Activated CD8-positive, alpha-beta T cell treated with anti-CD3 and anti-CD28 coated beads for 36 hours (primary cell): ENCODE measurements at places on chromosomes 4 and X. TPM values are rescaled to one million over a fixed set of nuclear protein-coding genes. Genes with fewer than 3 reads are reported as not detected.

The SHROOM2 gene
- total RNA-seq: not detected

The CDKL2 gene
- total RNA-seq: 0.83 TPM

DNA sequence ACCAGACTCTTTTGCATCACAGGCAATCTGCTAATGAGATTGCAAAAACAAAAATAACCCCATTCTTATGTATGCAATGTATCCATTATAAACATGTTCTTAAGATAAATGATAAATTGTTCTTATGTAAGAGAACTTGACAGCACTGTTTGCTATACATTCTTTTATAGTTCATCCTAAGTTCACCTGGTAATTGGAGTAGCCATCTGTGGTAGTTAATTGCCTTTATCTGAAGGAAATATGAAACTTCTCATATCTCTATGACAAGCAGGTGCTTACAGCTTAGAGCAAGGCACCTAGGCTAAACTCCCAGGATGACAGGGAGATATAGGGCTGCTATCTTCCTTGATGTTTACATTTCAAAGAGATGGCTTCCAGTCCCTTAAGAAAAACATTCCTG lies 21.3 kb upstream of the CLCN5 start:
- H3K36me3 ChIP-seq: peaks cover 5% of the 10 kb centered on the region
- H3K4me3 ChIP-seq: no peak overlapping the region
- no peaks in the 10 kb centered on the region for H3K4me1 ChIP-seq
- no peak overlapping the region for H3K27ac ChIP-seq
- peaks cover 16% of the 10 kb centered on the region for H3K27me3 ChIP-seq

The AMOT gene
- total RNA-seq: 1.1 TPM

- peak overlapping the region; percentile 73 for H3K4me3 ChIP-seq
- H3K36me3 ChIP-seq: peaks cover 2% of the 10 kb centered on the region
- peaks cover 6% of the 10 kb centered on the region for H3K4me1 ChIP-seq
These were observed 651 bp downstream of the TSPAN6 start for GRCh38 chrX:100635989-100636320.

DNA sequence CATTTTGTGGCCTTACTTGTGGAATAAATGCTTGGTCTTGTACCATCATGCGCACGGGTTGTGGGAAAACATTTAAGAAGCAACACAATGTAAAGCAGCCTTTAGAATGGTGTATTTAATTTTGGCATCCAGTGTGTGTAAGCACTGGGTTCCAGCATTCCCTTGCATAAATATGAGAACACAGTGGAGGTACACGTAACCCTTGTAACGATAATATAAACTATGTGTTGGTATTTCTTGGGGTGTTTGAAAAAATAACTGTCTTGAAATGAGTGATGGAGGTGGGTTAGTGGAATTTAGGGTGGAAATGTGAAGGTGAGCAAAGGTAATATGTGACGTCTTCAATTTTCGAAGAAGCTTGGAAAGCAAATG lies 2.1 kb downstream of the DCUN1D4 start:
- H3K27me3 ChIP-seq: no peaks in the 10 kb centered on the region
- peaks cover 26% of the 10 kb centered on the region for H3K4me1 ChIP-seq
- H3K36me3 ChIP-seq: peaks cover 10% of the 10 kb centered on the region
- peak overlapping the region; percentile 80 for H3K27ac ChIP-seq
- DNase-seq: no peak

GRCh38 chr4:5238173-5238572 lies 186.9 kb downstream of the STK32B start:
- no peak for DNase-seq
- H3K27ac ChIP-seq: no peak overlapping the region
- H3K4me3 ChIP-seq: no peak overlapping the region
- H3K27me3 ChIP-seq: no peaks in the 10 kb centered on the region
- no peaks in the 10 kb centered on the region for H3K4me1 ChIP-seq

DNA sequence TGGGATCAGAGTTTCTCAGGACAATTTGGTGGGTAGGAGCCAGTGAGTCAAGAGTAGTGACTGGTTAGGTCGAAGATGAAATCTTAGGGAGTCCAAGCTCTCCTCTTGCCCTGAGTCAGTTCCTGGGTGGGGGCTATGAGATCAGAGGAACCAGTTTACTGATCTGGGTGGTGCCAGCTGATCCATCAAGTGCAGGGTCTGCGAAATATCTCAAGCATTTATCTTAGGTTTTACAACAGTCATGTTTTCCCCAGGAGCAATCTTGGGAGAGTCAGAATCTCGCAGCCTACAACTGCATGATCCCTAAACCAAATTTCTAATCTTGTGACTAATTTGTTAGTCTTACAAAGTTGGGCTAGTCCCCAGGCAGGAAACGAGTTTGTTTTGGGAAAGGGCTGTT lies 1833.2 kb upstream of the PCDH7 start:
- no peaks in the 10 kb centered on the region for H3K4me1 ChIP-seq
- H3K36me3 ChIP-seq: no peaks in the 10 kb centered on the region
- DNase-seq: no peak
- no peak overlapping the region for H3K27ac ChIP-seq

DNA sequence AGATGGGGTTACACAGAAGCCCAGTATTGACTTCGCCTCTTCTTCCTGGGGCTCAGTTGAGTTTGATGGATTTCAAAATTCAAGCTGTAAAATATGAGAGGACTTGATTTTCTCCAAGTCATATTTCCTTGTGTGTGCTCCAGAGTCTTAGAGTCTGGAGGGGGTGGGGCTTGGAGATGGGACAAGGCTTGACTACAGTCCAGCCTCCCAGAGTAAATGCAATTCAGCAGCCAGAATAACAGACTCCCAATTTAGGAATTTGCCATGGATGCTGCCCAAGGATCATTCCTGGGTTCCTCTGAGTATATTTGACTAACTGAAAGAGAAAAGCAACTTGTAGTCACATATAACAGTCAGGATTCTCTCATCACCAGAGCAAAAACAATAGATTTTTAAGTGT lies 53.7 kb upstream of the RBPJ start:
- DNase-seq: no peak
- H3K4me3 ChIP-seq: no peak overlapping the region
- H3K27ac ChIP-seq: no peak overlapping the region
- H3K36me3 ChIP-seq: no peaks in the 10 kb centered on the region
- peaks cover 3% of the 10 kb centered on the region for H3K4me1 ChIP-seq

The ODAPH gene
- total RNA-seq: not detected

GRCh38 chrX:131571348-131571747 lies 27.5 kb downstream of the OR13H1 start:
- H3K4me3 ChIP-seq: no peak overlapping the region
- no peaks in the 10 kb centered on the region for H3K36me3 ChIP-seq
- no peaks in the 10 kb centered on the region for H3K4me1 ChIP-seq
- peaks cover 9% of the 10 kb centered on the region for H3K27me3 ChIP-seq
- no peak for DNase-seq

- H3K36me3 ChIP-seq: no peaks in the 10 kb centered on the region
- DNase-seq: peak; percentile 85
- H3K27ac ChIP-seq: peak overlapping the region; percentile 91
- H3K4me3 ChIP-seq: peak overlapping the region; percentile 86
- no peaks in the 10 kb centered on the region for H3K27me3 ChIP-seq
These were observed 10.2 kb upstream of the DLG3 start for GRCh38 chrX:70434352-70434866.

DNA sequence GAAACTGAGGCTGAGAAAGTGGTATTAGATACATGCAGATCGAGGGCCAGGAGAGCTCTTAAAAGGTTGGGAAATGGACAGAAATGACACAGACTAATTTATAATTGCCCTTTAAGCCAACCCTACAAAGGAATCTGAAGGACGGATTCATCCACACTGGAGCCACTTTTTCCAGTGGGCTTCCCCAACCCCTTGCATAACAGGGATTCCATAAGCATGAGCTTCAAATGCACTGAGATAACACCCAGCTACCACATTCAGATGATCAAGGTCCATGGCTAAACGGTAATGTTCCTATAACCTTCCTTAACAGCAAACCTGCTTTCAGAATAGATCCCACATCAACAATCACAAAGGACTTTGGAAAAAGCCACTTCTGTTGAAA lies 34.2 kb downstream of the PLAC1 start:
- DNase-seq: no peak
- H3K27me3 ChIP-seq: peaks cover 2% of the 10 kb centered on the region
- peaks cover 16% of the 10 kb centered on the region for H3K4me1 ChIP-seq
- H3K27ac ChIP-seq: no peak overlapping the region
- H3K4me3 ChIP-seq: no peak overlapping the region
- no peaks in the 10 kb centered on the region for H3K36me3 ChIP-seq

DNA sequence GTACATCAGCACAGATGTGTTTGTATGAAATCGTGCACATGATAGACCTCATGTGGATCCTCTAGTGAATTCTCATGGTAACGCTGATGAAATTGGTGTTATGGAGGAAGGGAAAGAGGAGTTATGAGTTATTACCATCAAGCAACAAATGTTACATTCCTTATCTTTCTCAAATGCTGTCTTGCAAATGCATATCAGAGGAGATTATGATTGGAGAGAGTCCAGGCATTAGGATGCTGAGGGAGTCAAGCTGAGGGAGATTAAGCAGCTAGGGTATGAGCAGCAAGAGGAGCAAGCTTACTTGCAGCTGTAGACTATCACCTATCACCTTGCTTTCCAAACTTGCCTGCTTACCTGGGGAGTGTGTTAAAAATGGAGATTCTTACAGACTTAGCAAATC lies 36.8 kb upstream of the SFRP2 start:
- H3K27me3 ChIP-seq: peaks cover 18% of the 10 kb centered on the region
- H3K4me1 ChIP-seq: no peaks in the 10 kb centered on the region
- no peak for DNase-seq
- no peak overlapping the region for H3K4me3 ChIP-seq
- no peaks in the 10 kb centered on the region for H3K36me3 ChIP-seq

GRCh38 chr4:156633847-156634246 lies 337.8 kb downstream of the PDGFC start:
- no peaks in the 10 kb centered on the region for H3K36me3 ChIP-seq
- no peak overlapping the region for H3K4me3 ChIP-seq
- DNase-seq: no peak
- no peaks in the 10 kb centered on the region for H3K27me3 ChIP-seq
- no peaks in the 10 kb centered on the region for H3K4me1 ChIP-seq
- H3K27ac ChIP-seq: no peak overlapping the region

DNA sequence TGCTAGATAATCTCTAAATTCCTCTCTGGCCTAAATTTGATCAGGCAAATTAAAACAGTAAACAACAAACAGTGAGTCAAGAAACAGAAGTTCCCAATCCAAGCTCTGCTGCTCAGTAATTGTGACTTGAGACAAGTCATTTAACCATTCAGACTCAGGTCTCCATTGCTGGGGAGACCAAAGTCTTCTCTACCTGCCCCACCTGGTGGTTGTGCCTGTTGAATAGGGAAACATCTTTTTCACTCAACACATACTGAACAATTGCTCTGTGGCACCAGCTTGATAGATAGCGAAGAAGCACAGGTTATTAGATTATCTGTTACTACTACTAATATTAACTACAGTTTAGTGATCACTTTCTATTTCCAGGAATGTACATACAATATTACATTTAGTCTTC lies 112.1 kb upstream of the EOLA2 start:
- no peaks in the 10 kb centered on the region for H3K36me3 ChIP-seq
- no peaks in the 10 kb centered on the region for H3K4me1 ChIP-seq
- H3K27ac ChIP-seq: no peak overlapping the region
- peak; percentile 8 for DNase-seq
- H3K27me3 ChIP-seq: peaks cover 4% of the 10 kb centered on the region

The CCDC158 gene
- not detected for total RNA-seq

The EGF gene
- not detected for total RNA-seq

DNA sequence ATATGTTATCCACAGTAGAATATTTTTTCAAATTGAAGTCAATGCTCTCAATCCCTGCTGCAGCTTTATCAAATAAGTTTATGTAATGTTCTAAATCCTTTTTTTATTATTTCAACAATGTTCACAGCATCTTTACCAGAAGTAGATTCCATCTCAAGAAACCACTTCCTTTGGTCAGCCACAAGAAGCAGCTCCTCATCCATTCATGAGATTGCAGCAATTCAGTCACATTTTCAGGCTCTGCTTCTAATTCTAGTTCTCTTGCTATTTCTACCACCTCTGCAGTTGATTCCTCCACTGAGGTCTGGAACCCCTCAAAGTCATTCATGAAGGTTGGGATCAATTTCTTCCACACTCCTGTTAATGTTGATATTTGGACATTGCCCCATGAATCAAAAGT lies 2301.3 kb upstream of the TENM3 start:
- no peak overlapping the region for H3K4me3 ChIP-seq
- H3K27me3 ChIP-seq: no peaks in the 10 kb centered on the region
- no peaks in the 10 kb centered on the region for H3K4me1 ChIP-seq
- H3K36me3 ChIP-seq: no peaks in the 10 kb centered on the region

The SMARCA1 gene
- total RNA-seq: 0.34 TPM

DNA sequence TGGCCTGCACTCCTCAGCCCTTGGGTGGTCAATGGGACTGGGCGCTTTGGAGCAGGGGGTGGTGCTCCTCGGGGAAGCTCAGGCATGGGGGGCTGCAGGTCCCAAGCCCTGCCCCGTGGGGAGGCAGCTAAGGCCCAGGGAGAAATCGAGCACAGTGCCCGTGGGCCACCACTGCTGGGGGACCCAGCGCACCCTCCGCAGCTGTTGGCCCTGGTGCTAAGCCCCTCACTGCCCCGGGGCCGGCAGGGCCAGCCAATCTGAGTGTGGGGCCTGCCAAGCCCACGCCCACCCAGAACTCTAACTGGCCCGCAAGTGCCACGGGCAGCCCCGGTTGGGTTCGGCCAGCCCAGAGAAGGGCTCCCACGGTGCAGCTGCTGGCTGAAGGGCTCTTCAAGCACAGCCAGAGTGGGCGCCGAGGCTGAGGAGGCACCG lies 30.9 kb upstream of the IL15 start:
- no peak for DNase-seq
- peaks cover 2% of the 10 kb centered on the region for H3K4me1 ChIP-seq
- no peak overlapping the region for H3K4me3 ChIP-seq
- H3K36me3 ChIP-seq: no peaks in the 10 kb centered on the region
- H3K27me3 ChIP-seq: peaks cover 8% of the 10 kb centered on the region

The PLXNB3 gene
- total RNA-seq: 8.2 TPM

GRCh38 chrX:130300010-130300282 lies 31.2 kb upstream of the ZNF280C start:
- no peaks in the 10 kb centered on the region for H3K4me1 ChIP-seq
- no peaks in the 10 kb centered on the region for H3K36me3 ChIP-seq
- H3K27me3 ChIP-seq: no peaks in the 10 kb centered on the region
- DNase-seq: no peak
- H3K4me3 ChIP-seq: no peak overlapping the region

DNA sequence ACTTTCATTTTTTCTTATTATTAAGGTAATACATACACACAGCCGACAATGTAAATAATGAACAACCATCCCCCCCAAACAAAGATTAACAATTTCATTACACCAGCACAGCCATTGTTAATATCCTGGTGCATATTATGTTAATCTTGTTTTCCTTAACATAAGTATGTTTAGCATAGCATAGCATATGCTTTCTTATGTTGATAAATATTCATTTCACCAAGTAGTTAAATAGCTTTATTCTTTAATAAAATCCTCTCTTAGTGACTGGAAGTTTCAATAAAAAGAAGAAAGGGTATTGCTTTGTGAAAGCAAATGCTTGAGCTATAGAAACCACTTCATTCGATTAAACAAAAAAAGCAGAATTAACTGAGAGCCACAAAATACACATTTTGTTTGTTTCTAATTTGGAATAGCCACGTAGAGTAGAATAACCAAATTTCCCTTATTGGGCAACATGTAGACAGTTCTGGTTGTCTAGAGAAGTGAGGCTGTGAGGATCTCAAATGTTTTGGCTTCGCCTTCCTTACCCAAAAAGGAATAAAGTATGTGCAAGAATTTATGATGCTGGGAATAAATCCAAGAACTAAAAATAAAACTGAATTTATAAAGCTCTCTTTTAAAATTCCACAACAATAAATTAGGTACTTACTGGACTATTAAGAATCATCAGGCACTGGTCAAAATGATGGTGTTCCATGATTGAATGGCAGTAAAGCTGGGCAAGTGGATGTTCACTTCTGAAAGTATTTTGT lies 118.0 kb downstream of the PDE5A start:
- no peak overlapping the region for H3K27ac ChIP-seq
- no peak overlapping the region for H3K4me3 ChIP-seq
- H3K36me3 ChIP-seq: peaks cover 9% of the 10 kb centered on the region
- DNase-seq: no peak
- H3K27me3 ChIP-seq: no peaks in the 10 kb centered on the region
